ENCODE measurements at places on chromosomes 13 and 19. TPM values are rescaled to one million over a fixed set of nuclear protein-coding genes. Genes with fewer than 3 reads are reported as not detected.

- DNase-seq, result no peak
Observed at GRCh38 chr19:13036366-13036976, 41.2 kb downstream of the NFIX start.

DNA sequence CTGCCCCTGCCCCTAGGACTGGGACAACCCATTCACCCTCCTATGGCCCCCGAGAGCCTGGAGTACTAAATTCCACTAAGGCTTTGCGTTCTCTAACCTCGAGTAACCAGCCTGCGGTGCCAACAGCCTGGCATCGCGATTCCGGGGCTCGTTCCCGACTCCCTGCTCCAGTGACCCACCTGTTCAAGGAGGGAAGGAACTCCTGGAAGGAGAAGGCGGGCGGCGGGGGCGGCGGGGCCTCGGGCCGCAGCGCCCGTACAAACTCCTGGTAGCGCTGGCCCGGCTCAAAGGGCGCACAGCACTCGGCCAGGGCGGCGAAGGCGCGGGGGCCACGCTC, 6.3 kb downstream of the GMIP start:
- DNase-seq, result no peak

The ZNF865 gene
- polyA plus RNA-seq, result 0.42 TPM

The ZNF560 gene
- polyA plus RNA-seq, result 0.32 TPM

The PSG6 gene
- not detected for polyA plus RNA-seq

The RNF17 gene
- 0.28 TPM for polyA plus RNA-seq
